ENCODE measurements at places on chromosomes 6 and 20.
A peak's percentile ranks its signal among the peaks of the same experiment; 100 is the strongest.

- peak; percentile 45 for DNase-seq
These were observed 14.8 kb downstream of the PEDS1 start for GRCh38 chr20:50138479-50139393.

- peak; percentile 13 for DNase-seq
These were observed 342.8 kb downstream of the PTPRT start for GRCh38 chr20:42846784-42847490.

GRCh38 chr20:63588641-63589041 is 14.6 kb upstream of the HELZ2 start:
- no peak for DNase-seq

- DNase-seq = no peak
These were observed 34.6 kb upstream of the LAMA2 start for GRCh38 chr6:128848212-128848935.

GRCh38 chr6:97939440-97940168 is 656.6 kb upstream of the MMS22L start:
- no peak for DNase-seq

DNA sequence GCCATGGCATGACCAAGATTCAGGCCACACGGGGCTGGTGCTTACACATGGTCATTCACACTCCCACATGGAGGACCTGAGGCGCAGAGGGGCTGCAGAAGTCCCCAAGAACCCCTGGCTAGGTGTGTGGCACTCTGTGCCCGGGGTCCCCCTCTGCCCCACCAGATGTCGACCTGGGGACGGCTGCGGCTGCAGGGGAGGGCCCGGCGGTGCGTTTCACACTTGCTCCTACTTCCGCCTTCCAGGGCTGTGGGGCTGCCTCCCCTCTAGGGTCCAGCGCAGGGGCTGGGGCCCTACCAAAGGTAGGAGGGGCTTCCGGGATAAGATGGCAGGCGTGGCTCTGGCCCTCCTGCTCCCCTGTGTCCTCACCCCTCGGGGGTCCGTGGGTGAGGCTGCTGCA is 81.1 kb upstream of the SLCO4A1 start:
- no peak for DNase-seq

DNA sequence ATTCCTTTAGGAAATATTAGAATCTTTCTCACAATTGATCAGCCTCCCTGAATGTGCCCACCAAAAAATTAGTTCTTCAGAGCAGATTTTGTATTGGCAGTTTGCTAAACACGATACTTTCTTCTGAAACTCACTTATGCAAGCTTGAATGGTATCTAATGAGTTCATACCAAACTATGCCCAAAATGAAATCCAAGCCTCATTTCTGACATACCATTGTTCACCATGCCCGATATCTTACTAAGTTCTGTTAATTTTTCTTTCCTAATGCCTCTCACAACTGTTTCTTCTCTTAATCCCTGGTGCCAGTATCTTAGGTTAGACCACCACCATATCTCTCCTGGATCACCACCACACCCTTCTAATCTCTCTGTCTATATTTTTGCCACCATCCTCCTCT is 755.9 kb downstream of the KIF16B start:
- no peak for DNase-seq

GRCh38 chr20:2759143-2759542 is 41.3 kb downstream of the CPXM1 start:
- DNase-seq = no peak

- no peak for DNase-seq
These were observed 85.8 kb downstream of the CEBPB start for GRCh38 chr20:50276119-50277063.

- no peak for DNase-seq
These were observed 222.6 kb downstream of the ZMYND8 start for GRCh38 chr20:47133809-47134456.

DNA sequence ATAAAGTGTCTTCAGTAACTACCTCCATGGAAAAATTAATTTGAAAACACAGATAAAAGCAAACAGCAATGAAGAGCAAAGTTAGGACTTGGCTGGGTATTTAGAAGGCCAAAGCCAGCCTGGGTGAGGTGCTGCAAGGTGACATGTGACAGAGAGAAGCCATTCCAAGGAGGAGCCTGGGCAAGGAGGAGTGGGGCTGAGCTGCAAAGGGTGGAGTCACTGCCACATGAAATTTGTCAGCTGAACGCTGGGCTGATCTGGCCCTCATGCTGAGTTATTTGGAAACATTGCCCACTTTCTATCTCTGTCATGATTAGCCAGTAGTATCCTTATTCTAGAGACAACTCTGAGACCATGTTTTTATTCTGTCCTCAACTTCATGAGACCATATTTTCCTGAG is 76.3 kb downstream of the PERP start:
- DNase-seq = no peak

DNA sequence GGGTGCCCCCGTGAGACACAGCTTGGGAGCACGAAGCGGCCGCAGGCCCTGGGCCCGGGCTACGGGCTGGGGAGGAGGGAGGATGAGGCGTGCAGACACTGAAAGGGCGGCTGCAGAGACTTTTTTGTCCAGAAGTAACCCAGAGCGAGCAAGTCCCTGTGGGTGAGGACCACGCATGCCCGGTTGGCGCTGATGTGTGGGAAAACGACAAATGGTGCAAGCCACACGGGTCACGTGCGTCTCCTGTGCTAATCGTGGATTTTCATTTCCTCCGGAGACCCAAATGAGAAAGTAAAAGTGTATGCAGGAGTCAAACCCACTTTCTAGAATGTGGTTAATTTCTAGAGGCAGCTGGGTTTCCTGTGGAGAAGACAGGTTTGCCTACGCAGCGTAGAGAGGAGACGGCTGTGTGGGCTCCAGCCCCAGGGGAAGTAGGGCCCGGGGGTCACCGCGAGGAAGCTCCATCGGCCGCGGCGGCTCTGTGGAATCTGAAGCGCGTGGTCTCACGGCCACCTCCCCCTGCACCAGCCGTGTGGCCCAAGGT is 19.0 kb downstream of the DLL1 start:
- DNase-seq = no peak

DNA sequence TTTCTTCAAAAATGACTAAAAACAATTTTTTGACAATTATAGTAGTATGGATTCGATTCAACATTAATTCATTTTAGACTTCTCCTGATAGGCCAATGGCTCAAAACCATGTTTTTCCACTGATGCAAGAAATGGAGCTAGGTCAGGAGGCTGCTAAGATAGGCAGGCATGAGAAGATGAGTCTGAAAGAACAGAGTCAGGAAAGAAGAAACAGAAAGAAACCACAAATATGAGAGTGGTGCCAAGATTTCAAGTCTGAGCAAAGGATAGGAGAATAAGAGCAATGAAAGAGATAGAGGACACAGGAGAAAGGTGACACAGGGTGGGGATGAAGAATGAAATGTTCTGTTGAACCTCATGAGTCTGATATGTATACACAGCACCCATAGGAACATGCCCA is 112.2 kb downstream of the TASP1 start:
- DNase-seq = no peak

DNA sequence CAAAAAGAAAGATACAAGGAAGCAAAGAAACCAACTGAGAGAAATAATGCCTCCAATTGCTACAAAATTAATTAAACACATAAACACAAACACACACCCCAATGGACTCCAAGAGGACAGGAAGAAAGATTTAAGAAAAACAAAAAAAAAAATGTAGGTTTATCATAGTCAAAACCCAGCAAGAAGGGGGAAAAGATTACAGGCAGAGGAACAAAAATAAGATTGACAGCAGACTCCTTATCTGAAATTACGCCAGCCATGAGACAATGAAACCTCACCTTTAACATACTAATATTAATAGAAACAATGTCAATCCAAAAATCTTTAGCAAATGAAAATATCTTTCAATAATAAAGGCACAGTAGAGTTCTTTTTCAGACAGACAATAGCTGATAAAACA is 155.8 kb downstream of the RNGTT start:
- no peak for DNase-seq

DNA sequence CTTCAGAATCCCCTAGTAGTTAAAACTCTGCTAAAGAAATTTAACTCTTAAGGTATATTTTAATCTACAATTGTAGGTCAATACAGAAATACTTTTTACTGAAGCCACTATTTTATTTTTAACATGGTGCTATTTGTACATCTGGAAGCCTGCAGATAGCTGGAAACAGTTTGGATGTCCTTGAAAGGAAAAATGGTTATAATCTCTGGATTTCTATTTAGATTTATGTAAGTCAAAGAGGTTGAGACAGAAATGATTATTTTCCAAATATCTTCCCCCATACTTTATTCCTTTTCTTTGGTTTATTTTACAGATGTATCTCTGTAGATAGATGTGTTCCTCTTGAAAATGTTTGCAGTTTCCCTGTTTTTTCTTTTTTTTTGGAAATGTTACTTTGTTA is 1002.2 kb downstream of the KIF16B start:
- DNase-seq = no peak

DNA sequence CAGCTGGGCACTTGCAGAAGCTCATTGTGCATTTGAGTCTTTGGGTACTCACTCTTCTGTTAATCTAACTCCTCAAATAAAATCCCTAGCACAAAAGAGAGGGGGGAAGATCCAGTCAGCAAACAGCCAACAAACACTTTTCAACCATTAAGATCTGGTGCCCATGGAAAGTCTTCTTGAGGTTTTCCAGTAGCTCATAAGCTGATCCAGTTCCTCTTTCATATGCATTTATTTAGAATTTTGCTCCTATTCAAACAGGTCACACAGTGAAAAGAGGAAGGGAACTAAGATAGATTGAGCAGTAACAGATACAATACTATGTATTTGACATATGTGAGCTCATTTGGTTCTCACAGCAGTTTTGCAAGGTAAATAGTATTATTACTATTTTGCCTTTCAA is 38.6 kb downstream of the HLA-DPB1 start:
- no peak for DNase-seq

DNA sequence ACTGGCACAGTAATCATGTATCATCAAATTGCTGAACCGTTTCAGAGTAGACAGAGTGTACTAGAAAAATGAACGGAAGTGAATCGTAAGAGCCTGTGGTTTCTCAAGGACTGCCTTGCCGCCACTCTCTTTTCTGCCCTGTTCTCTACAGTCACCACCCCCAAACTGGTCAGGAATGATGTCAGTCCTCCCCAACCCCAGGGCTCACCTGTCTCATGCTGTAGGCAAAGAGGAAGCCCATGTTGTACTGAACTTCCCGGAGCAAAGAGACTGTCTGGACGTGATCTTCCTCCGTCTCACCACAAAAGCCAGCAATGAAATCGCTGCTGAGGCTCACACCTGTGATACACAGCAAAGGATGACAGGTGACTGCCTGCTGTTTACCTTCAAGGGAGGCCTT is 31.0 kb downstream of the CDK5RAP1 start:
- no peak for DNase-seq

- no peak for DNase-seq
These were observed 334.5 kb upstream of the NT5E start for GRCh38 chr6:85115376-85115775.

DNA sequence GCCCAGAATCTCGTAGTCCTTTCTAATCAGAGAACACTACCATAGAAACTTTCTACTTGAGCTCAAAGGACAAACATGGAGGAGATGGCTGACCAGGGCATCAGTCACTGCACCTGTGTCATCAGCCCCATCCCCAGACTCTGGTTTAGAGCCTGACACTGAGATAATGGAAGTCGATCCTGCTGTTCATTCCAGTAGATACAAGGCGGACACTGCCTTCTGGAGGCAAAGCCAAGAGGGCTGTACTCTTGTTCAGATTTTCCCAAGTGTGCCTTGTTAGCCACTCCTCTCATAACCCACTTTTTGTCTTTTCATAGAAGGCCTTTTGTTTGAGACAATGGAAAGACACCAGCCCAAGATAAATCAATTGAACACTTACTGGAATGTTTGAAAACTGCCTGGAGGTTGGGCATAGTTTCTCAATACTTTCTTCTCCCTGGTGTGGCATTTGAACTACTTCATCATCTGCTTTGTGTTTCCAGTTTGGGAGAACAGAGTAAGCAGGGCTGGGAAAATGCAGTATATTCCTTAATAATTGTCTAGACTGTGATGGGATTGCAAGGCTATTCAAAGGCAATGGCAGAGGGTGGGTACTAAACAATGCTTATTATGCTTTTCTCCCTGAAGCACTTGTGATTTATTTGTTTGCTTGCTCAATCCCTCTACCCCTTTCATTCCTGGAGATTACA is 99.7 kb downstream of the CLIC5 start:
- DNase-seq = no peak

GRCh38 chr6:431986-432385 is 40.4 kb downstream of the IRF4 start:
- no peak for DNase-seq

GRCh38 chr20:2421247-2421646 is 40.5 kb downstream of the TGM6 start:
- DNase-seq = peak; percentile 8

DNA sequence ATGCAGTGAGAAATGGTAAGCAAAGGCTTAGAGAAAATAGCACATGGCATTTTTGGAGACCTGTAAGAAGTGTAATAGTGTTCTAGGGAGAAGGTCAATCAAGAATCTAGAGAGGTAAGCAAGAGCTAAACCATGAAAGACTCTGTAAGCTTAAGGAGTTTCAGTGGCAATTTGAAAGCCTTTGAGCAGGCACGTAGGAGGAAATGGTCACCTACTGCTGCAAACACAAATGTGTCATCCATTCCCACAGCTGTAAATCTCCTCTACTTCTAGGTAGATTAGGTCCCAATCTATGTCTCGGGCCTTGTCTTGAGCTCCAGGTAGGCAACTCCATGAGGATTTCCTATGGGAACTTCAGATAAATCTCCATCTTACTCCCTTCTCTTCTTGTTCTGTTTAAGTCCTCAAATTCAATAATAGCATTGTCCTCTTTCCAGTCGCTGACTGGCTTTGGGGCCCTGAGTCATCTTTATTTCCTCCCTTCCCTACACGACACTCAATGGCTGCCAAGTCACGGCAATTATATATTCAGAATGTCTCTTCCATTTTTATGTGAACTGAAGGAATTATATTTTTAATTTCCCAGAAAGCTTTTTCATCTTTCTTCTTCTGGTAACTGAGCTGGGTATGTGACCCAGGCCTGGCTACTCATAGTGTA is 24.2 kb upstream of the PAQR8 start:
- DNase-seq = no peak

GRCh38 chr6:99253271-99253670 is 96.2 kb downstream of the FAXC start:
- DNase-seq = no peak

- no peak for DNase-seq
These were observed 667 bp downstream of the STX11 start for GRCh38 chr6:144150710-144151657.

DNA sequence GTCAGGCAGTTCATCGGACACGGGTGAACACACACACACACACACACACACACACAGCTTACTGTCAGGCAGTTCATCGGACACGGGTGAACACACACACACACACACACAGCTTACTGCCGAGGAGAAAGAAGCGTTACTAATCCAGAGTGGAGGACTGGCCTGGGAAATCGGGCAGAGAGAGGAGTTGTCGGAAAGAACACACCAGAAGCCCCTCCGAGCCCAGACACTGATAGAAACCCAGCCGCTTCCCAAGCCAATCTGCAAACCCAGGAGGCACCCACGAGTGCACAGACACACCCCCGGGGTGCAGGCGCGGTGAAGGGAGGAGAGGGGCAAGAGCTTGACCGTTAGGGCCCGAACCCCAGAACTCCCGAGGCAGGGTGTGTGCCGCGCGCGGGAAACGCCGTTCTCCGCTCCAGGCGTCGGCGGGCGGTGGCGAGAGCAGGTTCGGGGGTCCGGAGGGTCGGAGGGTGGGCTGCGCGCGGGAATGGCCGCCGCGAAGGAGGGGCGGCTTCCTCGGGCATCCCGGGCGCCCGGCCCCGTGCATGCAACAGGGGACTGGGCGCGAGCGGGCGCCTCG is 636 bp downstream of the ELOVL2 start:
- DNase-seq = peak; percentile 65

- no peak for DNase-seq
These were observed 14.8 kb upstream of the FKBP5 start for GRCh38 chr6:35703554-35703953.

- no peak for DNase-seq
These were observed 307.1 kb upstream of the PLN start for GRCh38 chr6:118240878-118241528.

Measured in NCI-H526 treated with DMSO at 0.1 percent for 48 hours (cell line).